Activated CD8-positive, alpha-beta memory T cell treated with anti-CD3 and anti-CD28 coated beads for 4 hours (primary cell): ENCODE measurements at places on chromosomes 4 and X.

- no peak for DNase-seq
These were observed 33.6 kb downstream of the PITX2 start for GRCh38 chr4:110589297-110589696.

DNA sequence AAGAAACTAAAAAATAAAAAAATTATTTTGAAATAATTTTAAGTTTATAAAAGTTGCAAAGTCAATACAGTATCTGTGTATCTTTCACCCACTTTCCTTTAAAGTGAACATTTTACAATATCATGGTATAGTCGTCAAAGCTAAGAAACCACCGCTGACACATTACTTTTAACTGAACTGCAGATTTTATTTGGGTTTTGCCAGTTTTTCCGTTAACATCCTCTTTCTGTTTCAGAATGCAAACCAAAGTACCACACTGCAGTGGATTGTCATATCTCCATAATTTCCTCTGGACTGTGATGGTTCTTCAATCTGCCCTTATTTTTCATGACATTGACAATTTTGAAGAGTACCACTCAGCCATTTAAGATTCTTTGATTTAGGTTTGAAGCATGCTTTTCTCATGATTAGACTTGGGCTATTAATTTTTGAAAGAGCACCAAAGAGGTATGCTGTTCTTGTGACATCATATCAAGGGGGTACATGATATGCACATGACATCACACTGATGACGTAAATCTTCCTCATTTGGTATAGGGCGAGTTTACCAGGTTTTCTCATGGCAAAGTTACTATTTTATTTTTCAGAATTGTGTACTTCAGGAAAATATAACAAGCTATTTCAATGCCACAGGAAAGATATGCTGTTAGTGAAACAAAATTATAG lies 3.6 kb upstream of the CXCL1 start:
- DNase-seq, result no peak

GRCh38 chrX:41145920-41146608 lies 60.8 kb downstream of the USP9X start:
- no peak for DNase-seq

DNA sequence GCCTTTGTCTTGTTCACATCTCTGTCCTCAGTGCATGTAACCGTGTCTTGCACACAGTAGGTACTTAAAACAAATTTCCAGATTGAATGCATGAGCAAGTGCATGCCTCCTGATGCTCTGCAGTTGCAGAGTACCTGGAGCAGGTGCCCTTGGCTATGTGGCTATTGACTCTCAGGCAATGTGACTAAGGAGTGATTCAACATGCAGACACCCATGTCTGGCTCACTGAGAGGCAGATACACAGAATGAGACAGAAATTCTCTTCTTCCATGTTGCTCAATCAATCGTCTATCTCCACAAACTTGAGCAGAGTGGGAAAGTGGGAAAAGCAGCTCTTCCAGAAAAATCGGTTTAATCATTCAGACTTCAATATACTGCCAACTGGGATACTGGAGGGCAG lies 111.0 kb downstream of the CHRDL1 start:
- no peak for DNase-seq

DNA sequence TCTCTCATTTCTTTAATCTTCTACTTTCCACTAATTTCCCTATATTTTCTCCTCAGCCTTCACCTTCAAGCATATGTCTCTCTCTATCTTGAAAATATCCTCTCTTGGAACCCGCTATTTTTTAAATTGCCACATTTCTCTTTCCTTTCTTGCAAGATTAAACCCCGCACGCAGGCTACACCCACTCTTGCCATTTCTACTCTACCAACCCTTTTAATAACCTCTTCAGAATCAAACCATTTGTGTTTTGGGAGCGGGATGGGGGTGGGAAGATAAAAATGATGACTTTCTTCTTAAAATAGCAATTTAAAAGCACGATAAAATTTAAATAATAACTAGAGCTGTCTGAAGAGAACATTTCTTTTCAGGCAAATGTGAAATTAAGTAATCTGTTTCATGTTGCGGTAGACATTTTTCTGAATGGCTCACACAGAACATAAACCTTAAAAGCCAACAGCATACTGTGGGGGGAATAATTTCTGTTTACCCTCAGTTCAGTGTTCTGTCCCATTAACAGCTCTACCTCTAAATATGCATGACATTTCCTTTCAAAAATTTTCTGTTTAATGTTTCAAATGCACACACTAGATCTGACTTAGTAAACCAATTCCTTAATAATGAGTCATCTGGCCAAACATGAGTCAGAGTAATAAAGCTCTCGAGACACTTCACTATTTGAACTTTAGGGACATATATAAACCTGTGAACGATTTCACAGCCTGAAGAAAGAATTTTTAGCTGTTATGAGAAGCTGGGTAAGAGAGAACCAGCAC lies 20.5 kb downstream of the ARSJ start:
- DNase-seq, result no peak

DNA sequence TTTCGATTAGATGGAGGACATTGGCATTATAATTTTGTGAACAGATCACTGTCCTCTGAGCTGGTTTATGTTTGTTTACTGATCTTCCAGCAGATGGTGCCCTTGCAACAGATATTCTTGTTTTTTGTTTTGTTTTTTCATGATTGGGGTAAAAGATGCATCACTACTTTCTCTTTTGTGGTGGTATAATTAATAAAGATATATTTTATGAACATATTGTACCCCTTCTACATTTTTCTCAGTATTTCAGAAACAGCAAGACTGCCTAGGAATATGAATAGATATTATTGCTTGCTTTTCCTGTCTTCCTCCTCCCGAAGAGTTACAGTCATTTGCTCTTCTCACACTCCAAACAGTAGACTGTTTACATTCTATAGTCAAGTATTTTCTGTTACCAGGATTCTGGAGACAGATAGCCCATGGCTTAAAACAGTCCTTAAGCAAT lies 905.2 kb downstream of the TRAM1L1 start:
- no peak for DNase-seq

DNA sequence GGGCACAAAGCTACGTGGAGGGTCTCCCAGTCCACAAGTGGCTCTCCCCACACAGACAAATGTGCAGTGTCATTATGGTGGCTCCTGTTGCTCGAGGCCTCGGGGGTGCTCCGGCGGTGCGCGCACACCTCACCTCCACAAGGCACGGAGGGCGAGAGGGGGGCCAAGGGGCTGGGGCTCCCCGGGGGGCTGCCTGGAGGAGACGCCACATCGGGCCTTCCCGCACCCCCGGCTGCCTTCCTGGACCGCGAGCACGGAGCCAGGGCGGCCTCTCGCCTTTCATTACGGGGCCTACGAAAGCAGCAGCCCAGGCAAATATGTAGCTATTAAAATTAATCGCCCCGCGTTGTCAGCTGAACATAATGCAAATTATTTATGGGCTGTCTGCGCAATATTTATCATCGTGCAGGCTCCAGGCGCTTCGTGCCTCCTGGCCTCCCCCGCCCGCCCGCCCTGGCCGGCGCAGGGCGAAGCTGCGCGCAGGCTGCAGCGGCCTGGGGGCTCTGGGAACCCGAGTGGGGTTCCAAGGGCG lies 70.8 kb upstream of the BCOR start:
- no peak for DNase-seq

DNA sequence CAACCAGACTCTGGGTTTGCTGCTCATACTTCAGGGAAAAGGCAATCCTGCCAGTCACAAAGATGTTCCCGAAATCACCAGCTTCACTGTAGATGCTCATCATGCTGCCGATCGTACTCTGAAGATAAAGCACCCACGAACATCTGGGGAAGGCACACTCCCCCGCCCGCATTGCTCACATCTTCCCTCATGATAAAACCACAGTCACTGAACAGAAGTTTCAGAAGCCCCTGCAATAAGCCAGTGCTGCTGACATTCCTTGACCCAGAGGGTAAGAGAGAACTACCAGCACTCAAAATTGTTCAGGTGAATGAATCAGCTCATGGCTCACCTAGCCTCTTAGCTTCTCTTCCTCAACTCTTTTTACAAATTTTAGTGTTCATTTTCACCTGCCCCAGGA lies 43.1 kb downstream of the SRPX2 start:
- no peak for DNase-seq

GRCh38 chr4:106679063-106679462 lies 310.5 kb upstream of the GIMD1 start:
- no peak for DNase-seq

DNA sequence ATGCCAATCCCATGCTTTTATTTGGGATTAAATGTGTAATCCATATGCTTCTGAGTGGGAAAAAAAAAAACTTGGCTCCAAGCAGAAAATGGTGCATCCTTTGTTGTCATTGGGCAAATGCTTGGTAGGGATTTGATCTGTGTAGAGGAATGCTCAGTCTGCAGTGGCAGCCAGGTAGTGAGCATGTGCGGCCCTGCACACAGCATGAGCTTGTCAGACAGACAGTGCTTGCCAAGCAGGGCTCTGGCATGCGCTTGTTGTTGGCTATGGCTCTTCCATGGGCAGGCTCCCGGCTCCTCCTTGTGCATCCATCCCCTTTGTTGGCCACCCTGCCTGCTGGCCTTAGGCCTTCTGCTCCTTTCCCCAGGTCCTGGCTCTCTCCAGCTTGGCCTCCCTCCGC lies 130.3 kb downstream of the GPR143 start:
- no peak for DNase-seq

GRCh38 chr4:110347805-110348204 lies 128.2 kb upstream of the ENPEP start:
- DNase-seq, result no peak

- no peak for DNase-seq
These were observed 30.8 kb upstream of the FAM9B start for GRCh38 chrX:9064694-9065093.

DNA sequence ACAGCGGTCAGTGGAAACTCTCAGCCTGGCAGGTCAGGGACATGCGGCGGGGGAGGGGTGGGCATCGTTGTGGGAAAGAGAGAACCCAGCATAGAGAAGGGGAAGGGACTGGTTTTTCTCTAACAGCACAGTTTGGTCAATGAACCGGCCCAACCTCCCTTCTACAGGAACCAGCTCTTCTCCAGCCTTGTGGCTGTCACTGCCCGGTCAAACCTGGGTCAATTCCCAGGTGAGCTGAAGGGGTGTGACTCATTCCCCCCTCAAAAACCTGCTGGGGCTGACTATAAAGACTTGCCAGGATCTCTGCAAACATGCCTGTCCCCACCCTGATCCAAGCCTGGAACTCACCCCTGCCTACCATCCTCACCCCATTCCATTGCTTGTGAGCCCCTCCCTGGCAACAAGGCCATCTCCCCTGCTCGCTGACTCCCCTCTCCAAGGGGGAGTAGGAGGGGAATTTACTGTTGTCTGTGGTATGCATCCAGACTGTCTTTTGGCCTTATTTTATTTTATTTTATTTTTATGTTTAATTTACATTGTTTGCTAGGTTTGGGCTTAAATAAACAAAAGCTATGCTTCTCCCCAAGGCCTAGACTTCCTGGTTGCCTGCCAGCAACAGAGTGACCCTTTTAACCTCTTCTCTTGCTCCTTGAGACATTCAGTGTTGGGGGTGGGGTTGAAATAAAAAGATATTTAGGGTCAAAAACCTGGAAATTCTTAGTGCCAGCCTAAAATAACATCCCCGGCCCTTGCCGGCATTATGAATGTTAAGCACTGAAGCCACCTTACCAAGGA lies 49.6 kb downstream of the TSC22D3 start:
- DNase-seq, result no peak

DNA sequence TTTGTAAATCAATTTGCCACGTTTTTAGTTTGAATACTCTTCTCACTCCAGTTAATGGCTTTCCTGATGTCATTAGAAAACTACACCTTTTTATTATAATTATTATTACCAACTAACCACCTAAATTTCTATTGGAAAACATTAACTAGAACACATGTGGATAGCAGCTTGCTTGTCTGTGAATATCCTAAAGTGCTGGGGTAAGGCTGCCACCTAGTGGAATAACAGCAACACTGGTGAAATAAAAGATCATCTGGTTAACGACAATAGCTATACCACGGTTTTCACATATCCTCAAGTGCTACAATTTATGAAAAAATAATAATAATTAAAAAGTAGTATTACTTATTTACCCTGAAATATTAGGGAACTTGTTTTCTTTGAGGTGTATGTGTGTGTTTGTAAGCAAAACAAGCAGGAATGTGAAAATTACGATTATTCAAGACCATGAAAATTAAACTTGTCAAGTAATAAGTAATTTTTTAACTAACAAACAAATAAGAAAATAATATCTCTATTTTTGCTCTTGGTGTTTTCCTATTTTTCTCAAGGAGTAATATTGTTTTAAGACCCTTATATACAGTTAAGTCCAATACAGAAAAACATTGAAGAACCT lies 130.1 kb upstream of the TECRL start:
- no peak for DNase-seq

DNA sequence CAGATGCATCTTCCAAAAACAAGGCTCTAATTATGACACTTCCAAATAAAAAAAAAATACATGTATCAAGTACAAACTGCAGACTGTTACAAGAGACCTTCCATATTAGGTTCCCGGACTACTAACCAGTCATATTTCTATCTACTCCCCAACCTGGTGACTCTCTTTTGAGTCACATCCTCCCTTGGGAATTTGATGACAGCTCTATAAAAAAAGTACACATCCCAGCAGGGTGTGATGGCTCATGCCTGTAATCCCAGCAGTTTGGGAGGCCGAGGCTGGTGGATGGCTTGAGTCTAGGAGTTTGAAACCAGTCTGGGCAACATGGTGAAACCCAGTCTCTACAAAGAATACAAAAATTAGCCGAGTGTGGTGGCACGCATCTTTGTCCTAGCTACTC lies 14.9 kb downstream of the RPGR start:
- no peak for DNase-seq

GRCh38 chrX:153708415-153708814 lies 15.8 kb downstream of the BCAP31 start:
- DNase-seq, result no peak
